ENCODE measurements at places on chromosomes 3 and 15.
A peak's percentile ranks its signal among the peaks of the same experiment; 100 is the strongest.

- no peak for DNase-seq
These were observed 48.1 kb downstream of the ADAMTS7 start for GRCh38 chr15:78762985-78763795.

- peak; percentile 10 for DNase-seq
These were observed 844.9 kb upstream of the ALCAM start for GRCh38 chr3:104521606-104522336.

- peak; percentile 12 for DNase-seq
These were observed 45.5 kb downstream of the SYN2 start for GRCh38 chr3:12049675-12050074.

DNA sequence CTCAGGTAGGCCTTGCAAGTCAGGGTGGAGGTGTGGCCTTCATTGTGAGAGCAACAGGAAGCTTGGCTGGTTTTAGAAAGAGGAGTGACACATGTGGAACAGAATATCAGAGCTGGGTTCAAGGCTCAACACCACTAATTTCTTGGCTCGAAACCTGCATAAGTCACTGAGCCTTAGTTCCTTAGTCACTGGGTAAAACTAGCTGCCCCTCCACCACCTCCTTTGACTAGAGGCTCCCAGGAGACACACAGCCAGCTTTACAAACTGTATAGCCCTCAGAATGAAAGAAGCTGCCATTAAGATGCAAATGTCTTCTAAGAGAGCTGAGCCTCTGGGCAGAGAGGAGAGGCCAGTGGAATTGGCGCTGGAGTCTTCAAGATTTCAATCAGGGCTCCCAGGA is 67.7 kb downstream of the CERS3 start:
- DNase-seq, result no peak

DNA sequence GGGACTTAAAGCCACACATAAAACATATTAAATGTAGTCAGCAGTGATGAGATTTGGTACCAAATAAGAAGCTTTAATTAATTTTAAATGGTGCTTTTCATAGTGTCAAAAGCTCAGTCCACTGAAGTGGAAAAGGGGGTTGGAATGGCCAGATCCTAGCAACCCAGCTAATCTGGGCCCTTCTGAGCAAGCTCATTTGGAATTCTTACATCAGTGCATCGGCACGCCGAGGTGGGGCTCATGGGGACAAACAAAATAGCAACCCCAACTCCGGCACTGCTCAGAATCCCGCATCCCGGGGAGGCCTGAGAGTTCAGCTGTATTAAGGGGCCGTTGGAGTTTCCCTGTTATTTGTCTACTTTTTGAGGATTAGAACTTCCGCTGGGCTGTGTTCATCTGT is 526.4 kb downstream of the SOX2 start:
- DNase-seq, result no peak

DNA sequence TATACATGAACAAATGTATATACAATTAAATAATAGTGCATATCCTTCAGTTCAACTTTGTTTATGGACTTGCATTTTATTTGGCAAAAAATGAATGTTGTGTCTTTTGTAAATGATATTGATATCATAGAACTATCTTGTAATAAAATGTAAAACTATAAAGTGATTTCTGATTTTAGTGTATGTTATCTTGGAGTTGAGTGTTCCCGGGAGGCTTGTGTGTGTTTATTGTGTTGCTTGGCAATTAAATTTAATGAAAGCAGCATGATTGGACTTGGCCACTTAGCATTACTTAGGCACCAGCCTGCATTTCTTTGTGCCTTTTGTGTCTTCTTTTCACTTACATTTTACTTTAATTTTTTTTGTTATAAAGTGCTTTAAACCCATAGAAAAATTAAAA is 10.6 kb downstream of the ARHGEF26 start:
- DNase-seq, result no peak

GRCh38 chr3:126081618-126082361 is 2.1 kb downstream of the SLC41A3 start:
- no peak for DNase-seq

DNA sequence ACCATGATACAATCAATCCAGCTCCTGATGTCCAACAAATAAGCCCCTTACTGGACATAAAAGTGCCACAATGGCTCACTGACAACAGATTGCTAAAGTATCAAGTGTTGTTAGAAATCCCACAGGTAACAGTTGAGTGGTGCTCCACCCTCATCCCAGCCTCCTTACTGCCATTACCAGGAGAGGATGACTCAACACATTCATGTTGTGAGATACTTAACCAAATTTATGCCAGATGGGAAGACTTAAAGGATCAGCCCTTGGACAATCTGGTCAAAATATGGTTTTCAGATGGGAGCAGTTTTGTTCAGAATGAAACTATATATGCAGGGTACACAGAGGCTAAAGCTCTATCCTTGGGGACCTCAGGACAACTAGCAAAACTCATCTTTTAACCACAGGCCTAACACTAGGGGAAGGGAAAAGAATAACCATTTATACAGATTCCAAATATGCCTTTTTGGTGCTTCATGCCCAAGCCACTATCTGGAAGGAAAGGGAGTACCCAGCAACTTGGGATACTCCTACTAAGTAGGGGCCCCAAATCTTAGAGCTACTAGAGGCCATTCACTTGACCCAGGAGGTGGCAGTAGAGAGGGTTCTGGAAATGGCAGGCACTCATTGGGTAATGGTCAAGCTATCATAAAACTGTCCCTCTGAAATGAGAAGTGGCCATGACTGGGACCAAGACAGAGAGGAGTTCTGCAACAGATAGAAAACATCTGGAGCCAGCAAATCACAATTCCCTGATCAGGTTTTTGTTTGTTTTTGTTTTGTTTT is 6.9 kb upstream of the ZNF662 start:
- DNase-seq, result peak; percentile 10

GRCh38 chr3:171965067-171965712 is 74.2 kb upstream of the FNDC3B start:
- no peak for DNase-seq

- DNase-seq, result no peak
These were observed 75.6 kb downstream of the VPS8 start for GRCh38 chr3:184887574-184887973.
